ENCODE measurements at places on chromosomes 6 and 20.

- no peak for DNase-seq
Measured at GRCh38 chr6:14965424-14966075, 280.3 kb upstream of the JARID2 start.

- no peak for DNase-seq
Measured at GRCh38 chr6:37988127-37988526, 168.6 kb downstream of the ZFAND3 start.

DNA sequence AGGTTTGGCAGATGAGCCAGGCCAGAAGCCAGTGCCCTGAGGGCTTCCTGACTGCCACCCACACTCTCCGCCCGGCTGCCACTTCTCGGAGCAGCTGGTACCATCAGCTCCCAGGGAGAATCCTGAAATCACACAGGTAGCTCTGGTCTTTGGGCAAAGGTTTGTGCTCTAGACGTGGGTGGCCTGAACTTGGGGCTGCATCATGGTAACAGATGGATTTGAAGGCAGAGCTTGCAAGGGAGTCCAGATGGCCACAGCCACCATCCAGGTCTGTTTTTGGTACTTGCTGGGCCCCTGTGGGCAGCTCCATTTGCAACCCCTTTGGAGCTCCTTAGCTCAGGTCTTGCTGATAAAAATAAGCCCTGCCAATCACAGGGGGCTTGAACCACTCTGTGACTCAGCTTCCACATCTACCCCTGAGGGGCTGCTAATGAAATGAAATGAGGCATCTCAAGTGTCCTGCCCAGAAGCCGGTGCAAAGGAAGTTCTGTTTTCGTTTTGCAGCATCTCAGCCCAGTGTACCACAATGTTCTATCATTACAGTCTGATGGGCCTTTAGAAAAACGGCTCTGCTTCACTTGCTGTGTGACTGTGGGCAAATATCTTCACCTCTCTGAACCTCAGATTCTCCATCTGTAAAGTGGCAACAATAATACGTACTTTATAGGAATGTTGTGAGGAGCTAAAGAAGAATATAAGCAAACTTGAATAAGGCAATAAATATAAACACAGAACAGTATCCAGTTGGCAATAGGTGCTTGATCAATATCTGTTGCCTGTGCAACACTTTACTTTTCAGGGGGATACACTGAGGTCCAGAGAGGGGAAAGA is 25.1 kb upstream of the CDH22 start:
- DNase-seq: no peak

DNA sequence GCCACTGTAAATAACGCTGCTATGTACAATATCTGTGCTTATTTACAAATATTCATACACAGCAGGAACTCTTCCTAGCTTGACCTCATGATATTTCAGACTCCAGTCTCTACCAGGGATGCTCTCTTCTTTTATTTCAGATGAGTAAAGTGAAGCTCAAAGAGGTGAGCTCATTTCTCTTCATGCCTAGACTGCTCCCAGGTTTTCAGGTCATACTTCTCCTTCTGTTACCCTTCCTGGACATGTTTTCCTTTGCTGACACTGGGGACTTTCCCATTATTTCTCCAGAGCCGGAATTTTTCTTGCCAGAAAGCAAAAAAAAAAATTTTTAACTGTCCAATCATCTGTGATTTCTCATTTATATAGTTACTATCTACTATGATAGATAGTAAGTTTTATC is 147.2 kb upstream of the DST start:
- no peak for DNase-seq

DNA sequence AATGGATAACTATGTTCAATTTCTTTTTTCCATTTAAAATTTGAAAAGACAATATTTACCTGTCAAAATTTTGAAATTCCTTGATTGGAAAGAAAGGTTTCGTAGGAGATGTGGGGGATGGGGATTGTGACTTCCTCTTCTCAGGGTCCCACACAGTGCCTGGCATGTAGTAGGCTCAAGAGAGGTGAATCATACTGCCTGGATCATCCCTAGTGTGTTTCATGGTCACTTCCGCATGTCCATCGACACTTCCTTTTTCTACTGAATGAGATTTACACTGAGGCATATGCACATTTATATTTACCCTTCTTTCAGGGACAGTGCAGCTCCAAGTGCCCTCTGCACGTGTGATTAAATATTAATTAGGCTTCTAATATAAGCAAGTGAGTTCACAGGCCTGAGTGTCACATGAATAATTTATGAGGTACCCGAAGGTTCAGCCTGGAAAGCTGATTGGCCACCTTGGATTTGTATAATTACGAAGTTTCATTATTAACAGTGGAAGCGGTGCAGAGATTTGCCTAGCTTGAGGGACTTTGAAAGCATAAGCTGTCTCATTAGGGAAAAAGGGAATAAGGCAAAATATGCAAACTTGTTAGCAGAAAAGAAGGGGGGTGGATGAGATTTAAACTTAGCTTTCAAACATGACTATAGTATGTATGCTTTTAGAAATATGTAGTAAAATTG is 177.5 kb upstream of the MMS22L start:
- no peak for DNase-seq

DNA sequence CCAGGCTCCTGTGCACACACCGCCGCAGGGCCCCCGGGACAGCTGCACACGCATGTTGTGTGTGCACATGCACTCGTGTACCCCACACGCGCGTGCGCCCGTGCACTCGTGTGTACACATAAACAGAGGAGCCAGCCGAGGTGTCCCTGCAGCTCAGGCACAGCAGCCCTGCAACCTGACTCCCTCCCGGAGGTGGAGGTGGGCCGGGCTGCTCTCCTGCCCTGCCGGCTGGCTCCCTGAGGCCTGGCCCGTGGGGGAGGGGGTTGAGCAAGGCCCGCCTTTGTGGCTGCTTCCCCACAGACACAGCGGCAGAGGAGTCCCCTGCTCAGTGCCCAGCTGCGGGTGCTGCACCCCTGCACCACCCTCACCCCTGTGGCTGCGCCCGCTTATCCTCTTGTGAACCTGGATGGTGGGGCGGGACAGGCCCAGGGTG is 624 bp downstream of the RBBP8NL start:
- no peak for DNase-seq

DNA sequence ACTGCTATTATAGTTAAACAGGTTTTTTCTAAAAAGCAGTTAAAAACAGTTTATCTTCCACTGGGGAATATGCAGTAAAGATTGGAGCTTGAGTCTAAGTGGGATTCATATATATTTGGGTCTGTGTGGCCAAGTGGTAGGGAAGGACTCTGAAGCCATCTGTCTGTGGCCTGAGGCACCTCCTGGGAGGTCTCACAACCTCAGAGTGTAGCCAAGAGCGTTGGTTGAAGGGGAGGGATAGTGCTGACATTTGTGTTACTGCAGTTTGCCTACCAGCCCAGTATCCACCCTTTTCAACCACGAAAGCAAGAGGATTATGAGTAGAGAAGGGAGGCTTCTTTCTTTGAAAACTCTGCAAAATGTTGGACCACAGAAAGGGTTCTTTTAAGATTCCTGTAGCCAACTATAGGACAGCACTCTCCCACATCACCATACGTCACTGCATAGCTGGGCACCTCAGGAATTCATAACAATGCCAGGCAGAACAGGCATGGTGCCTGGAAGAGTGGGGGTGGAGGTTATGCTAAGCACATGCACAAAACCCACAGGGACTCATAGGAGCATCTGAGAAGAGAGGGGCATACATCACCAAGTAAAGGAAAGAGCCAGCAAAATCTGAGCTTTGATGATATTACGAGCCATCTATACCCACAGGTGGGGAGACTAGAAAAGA is 90.5 kb upstream of the HEY2 start:
- DNase-seq: no peak

- DNase-seq: no peak
Measured at GRCh38 chr6:91895599-91896285, 1308.9 kb upstream of the MAP3K7 start.

DNA sequence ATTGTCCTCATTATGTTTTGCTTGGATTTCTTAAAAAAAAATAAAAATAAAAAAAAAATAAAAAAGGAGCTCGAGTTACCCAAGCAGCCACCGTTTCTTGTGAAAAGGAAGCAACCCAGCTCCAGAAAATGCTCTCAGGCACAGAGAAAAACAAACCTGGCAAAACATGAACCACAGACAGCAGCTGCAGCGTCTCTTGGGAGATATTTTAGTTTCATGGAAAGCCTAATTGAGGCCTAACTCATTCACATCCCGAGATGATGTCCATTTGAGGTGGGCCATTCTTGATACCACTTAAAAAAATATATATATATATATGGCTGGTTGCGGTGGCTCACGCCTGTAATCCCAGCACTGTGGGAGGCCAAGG is 13.7 kb upstream of the MRAP2 start:
- no peak for DNase-seq

GRCh38 chr6:126600258-126600916 is 260.5 kb downstream of the CENPW start:
- DNase-seq: no peak

- no peak for DNase-seq
Measured at GRCh38 chr20:51354769-51355319, 187.7 kb downstream of the NFATC2 start.

DNA sequence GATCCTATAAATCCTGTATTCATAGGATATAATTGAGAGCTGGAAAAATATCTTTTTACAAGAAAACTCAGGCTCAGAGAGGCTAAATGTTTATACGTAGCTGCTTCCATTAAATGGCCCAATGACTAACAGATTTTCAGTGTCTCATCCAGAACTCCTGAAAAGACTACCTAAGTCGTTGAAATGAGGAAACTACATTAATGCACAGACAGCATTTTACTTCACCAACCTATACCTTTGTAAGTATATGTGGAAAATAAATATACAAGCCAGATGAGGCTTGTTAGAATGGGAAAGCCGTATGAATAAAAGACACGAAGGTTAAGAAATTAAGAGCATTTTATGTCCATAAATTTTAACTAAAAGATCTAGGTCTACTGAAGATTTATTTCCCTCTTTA is 8.4 kb upstream of the SNX14 start:
- DNase-seq: no peak

DNA sequence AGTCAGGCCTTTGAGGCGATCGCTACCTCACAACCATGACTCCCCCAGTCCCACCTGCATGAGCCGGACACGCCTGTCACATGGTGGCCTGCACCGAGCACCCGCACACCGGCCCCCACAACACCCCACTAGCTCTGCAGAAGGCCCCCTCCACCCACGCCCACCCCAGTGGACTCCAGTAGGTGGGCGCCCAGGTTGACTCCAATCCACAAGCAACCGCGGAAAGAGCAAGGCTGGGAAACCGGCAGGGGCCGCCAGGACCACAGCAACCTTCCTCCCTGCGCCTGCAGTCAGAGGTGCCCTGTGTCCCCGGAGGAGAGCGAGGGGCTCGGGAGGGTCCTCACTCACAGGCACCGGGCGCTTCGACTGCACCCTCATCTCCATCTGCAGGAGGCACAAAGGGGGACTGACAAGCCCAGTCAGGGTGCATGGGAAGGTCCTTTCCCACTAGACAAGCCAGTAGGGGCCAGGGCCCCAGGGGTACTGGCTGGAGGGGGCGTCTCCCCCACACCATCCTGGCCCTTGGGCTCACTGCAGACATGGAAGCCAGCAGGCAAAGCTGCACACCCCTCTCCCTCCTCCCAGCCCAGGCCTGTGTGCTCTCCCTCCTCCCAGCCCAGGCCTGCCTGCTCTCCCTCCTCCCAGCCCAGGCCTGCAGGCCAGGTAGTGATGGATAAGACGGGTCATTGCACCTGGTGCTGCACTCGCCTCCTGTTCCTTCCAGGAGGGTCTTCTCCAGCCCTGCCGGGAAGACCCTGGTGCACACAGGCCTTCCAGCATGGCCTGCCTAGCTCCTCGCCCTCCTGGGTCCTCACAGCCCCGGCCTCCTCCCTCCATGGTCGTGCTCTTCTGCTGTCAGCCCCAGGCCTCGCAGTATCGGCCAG is 137.2 kb downstream of the DLL1 start:
- no peak for DNase-seq

DNA sequence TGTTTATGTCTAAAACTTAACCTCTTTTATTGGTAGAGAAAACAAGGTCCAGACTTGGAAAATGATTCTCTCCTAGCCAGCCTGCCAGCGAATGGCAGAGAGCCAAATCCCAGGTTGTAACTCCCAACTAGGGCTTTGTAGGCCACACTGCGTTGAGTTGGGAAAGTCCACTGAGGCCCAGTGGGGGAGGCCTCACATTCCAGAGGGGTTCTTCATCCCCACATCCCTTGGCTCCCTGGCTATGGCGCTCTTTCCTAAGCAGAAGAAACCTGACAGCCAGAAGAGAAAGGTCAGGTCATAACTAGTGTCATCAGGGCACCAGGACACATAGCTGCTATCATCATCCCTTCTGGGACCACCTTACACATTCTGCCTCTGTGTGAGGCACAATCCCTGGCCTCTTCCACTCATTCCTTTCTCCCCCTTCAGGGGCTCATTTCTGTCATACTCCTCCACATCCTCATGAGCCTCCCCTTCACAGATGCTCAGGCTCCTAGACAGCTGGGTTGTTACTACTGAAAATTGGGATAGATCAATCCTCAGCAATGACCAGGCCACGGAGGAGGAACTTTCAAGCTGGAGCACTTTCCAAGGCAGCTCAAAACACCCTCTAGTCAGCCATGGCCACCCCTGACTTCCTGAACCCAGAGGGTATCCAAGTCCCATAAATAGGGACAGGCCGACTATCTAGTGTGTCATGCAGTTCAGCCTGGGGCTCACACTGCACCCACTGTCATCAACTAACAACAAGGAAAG is 48.6 kb downstream of the TCP11 start:
- no peak for DNase-seq

GRCh38 chr20:32685541-32686529 is 12.1 kb upstream of the C20orf203 start:
- no peak for DNase-seq

GRCh38 chr6:12208190-12208589 is 82.0 kb upstream of the EDN1 start:
- DNase-seq: no peak

DNA sequence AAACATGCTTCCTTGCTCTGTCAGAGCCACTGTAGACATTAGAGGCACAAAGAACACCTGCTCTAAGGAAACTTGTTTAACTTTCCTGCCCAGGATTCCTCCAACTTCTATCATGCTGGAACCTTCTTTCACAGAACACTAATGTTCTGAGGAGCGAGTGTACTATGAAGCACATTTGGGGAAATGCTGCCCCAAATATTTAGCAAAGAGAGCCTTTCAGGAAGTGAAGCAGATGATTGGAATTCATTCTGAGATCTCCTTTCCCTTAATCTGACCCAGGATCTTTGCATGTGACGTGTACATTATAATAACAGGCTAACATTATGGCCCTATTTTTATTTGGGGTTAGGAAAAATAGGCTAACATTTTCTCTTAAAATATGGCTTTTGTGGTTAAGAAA is 21.0 kb upstream of the FYN start:
- no peak for DNase-seq

GRCh38 chr6:10684618-10685017 is 9.8 kb downstream of the C6orf52 start:
- DNase-seq: no peak

DNA sequence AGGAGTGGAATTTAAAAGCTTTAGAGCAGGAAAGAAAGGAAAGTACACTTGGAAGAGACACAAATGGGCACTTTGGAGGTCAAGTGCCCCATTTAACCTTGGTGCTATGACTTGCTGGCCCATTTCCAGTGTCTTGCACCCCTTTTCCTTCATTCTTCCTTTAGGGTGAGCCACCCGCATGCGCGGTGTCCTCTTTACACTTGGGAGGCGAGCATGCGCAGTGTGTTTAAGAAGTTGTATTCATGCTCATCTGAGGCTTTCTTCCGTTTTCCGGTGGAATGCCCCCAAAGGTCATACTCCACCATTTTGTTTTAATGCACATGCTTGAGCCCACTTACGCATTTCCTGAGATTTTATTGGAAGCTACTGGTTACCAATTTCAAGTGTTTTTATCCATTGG is 29.1 kb downstream of the TMEM170B start:
- DNase-seq: no peak

- no peak for DNase-seq
Measured at GRCh38 chr6:106749609-106750008, 120.2 kb downstream of the QRSL1 start.

- DNase-seq: no peak
Measured at GRCh38 chr6:137816133-137816579, 50.9 kb upstream of the TNFAIP3 start.
